GM04503 (cell line): ENCODE measurements at places on chromosomes 7 and 10.

- no peak for DNase-seq
These were observed 168.2 kb downstream of the DPY19L1 start for GRCh38 chr7:34869057-34869456.

DNA sequence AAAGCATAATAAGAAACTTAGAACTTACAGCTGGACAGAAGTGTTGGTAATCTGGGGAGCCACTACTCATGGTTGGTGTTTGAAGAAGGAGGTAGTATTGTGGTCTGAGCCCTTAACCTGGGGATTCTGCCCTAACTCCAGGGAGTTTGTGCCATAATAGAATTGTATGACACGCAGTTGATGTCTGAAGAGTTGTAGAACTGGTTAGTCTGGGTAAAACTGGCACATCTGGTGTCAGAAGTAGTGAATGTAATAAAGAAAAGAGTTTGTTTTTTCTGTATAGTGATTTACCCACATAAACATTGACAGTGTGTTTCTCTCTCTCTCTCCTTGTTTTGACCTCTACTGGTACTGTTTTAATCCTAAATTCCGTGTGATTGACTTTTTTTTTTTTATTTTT, 448.1 kb upstream of the SEMA3D start:
- DNase-seq = no peak

DNA sequence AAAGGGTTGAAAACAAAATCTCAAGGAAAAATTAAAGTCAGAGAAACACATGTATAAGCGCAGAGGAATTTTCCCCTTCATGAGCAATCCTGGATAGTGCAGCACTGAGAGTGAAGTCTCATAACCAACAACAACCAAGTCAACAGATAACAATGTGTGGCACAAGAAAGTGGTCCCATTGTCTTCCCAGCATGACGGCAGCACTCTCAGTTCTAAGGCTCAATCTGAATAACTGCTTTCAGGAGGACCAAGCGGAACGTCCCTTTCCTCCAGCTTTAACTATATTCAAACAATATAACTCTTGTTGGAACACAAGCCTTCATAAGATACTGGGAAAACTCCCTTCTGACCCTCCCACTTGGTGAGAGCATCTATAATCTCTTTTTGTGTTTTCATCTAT, 137.9 kb downstream of the RAPGEF5 start:
- no peak for DNase-seq

- DNase-seq = no peak
These were observed 181.4 kb downstream of the ARID5B start for GRCh38 chr10:62082729-62083411.

DNA sequence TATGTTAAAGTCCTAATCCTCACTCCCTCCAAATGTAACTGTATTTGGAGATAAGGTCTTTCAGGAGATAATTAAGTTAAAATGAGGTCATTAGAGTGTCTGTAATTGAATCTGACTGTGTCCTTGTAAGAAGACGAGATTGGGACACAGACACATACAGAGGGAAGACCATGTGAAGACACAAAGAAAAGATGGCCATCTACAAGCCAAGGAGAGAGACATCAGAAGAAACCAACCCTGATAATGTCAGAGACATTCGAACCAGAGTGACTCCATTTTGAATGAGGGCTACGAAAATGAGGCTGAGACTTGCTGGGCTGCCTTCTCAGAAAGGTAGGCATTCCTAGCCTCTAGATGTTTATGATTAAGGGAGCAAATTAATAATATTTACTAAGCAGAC, 542 bp upstream of the SAMD9L start:
- DNase-seq = no peak

- DNase-seq = no peak
These were observed 219.5 kb upstream of the CSTF2T start for GRCh38 chr10:51918884-51919325.

DNA sequence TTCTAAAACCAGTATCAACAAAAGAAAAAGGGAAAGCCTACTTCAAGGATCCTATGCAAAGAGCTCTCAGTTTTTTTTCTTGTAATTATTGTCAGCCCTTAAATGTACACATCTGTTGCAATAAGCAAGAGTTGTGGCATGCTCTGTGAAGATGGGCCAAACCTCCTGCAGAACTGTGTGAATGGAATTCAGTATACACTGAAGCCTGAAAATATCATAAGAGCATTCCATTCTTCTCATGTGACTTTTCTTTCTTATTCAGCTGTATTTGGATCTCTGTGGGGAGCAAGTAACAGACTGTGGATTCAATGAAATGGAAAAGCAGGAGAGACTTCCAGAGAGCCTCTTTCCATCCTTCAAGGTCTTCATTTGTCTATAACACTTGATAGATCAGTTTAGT, 130.7 kb downstream of the SAMD9 start:
- DNase-seq = no peak

DNA sequence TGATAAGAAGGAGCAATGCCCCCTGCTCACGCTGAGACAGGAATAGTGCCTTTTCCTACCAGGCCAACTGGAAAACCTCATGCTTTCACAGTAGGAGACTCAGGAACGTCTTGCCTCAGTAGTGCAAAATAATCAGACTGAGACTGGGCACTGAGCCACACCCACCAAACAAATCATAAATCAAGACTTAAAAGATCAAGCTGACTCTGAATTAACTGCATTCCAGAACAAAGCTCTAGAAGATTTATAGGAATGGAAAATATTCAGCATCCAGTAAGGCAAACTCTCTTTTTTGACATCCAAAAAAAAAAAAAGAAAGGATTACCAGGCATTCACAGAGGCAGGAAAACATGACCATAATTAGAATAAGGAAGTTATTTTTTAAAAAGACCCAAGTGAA, 30.5 kb upstream of the SLC18A3 start:
- DNase-seq = no peak

GRCh38 chr7:157500171-157500960, 163.6 kb downstream of the DNAJB6 start:
- no peak for DNase-seq

DNA sequence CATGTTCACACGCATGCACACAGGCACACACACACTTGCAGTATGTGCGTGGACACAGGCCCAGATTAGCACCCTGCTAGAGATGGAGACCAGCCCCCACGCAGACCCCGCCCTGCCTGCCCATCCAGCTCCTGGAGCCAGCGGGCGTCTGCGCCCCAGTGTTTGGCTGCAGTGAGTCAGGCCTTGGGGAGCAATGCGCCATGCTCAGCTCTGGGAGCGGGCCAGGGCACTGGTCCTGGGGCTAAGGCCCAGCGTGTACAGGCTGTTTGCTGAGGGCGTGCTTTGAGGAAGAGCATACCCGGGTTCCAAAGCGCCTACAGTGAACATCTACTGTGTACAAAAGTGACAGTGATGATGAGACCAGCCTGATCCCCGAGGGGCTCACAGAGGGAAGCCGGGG, 16.0 kb upstream of the ELFN1 start:
- DNase-seq = no peak

- no peak for DNase-seq
These were observed 70.6 kb downstream of the NPS start for GRCh38 chr10:127619546-127620325.

- DNase-seq = no peak
These were observed 442.1 kb upstream of the C7orf33 start for GRCh38 chr7:148148456-148148855.

GRCh38 chr10:48523212-48523819, 81.6 kb downstream of the ARHGAP22 start:
- DNase-seq = peak; percentile 68

GRCh38 chr7:96304573-96304972, 17.3 kb downstream of the SLC25A13 start:
- no peak for DNase-seq

DNA sequence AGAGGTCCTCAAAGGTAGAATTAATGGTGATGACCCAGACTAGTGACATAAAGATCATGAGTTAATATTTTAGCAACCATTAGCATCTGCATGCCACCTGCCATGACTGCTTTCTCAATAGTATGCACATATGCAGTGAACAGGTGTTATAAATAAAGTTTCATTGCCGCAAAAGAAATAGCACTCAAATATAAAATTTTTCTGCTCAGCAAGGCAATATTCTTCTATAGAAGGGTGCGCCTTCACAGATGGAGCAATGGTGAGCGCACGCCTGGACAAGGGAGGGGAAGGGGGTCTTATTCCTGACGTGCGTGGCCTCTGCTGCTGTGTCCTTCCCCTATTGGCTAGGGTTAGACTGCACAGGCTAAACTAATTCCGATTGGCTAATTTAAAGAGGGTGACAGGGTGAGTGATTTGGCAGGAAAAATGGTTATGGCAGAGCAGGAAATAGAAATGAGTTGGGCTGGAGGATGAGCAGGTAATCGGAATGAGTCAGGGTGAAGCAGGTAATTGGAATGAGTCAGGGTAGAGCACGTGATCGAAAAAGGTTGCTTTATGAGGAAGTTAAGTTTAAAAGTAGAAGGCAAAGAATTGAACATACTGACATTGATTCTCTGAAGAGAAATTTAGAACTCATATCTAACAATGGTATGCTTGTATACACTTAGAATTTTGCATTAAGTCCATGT, 24.7 kb upstream of the TRIM24 start:
- no peak for DNase-seq

DNA sequence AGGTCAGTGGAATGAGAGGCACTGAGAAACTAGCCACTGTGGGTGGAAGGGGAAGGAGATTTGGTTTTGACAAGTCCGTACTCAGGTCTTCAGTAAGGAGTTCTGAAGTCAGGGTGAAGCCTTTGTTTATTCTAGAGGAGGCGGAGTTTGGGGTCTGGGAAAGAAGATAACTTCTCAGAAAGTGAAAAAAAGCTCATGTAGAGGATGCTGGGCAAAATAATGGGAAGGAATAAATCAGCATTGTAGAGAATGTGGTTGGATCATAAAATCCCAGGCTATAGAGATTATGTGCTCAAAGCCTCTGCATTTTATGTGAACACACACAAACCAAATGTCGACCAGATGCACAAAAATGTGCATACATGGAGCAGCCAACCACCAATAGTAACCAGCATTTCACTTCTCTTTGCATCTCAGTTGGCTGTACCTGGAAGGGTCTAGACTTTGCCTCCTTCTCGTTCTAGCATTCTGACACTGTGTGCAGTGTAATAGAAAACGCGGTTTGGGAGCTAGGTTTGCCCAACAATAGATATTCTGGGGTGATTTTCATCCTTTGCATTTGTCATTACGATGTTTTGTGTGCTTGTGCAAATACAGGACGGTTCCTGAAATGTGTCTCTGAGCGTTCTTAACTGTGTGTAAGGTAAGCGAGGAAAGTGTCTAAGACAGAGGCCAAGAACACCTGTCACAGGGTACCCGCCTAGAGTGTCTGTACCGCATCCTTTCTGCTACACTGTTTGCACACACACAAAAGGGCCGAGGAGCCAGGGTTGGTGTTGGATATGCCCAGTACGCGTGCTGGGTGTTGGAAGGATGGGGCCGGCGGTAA, 603 bp upstream of the HECW1 start:
- no peak for DNase-seq

- no peak for DNase-seq
These were observed 6.2 kb downstream of the CFAP58 start for GRCh38 chr10:104359811-104360210.

GRCh38 chr10:30911303-30911863, 120.3 kb downstream of the ZNF438 start:
- no peak for DNase-seq

DNA sequence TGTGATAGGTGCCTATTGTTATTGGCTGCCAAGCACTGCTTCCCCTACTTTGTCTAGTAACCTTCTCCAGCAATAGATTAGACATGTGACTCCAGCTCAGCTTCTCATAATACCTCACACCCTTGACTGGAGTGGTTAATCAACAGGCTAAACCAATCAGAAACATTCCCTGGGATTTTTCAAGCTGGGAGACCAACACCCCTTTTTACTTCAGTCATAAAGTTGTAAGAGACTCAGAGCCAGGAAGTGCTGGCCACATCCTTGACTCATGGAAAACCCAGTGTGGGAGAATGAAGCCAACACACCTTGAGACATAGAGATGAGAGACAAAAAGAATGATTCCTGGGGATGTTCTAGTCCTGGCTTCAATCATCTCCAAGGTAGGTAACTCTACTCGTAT, 62.6 kb upstream of the HECTD2 start:
- no peak for DNase-seq

DNA sequence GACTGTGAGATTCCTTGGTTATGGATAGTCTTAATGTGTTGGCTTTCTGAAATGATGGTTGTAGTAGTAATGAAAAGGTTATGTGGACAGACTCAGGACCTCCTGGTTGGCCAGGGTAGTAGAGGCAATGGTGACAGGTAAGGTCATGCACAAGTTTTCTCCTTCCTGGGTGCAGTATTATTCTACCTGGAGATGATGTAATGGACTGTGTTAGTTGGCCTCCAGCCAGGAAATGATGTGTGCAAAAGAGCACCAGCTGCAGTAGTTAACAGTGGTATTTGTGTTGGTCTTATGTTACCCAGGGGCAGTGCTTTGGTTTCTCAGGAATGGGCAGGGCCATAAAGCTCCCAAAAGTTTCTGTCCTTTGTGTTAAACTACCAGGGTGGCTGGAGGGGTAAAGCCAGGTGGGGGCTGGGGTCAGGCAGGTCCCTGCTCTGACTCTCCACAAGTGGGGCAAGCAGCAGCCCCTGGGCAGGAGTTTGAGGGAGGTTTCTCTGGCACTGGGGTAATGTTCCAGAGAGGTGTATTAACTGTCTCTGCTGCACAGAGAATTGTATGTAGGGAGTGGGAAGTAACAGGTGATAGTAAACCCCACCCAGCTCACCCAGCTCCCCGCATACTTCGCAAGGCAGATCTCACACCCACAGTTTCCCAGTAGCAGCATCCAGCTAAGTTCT, 36.3 kb downstream of the GPR22 start:
- no peak for DNase-seq

GRCh38 chr7:16933296-16934279, 51.8 kb upstream of the AGR3 start:
- DNase-seq = no peak

DNA sequence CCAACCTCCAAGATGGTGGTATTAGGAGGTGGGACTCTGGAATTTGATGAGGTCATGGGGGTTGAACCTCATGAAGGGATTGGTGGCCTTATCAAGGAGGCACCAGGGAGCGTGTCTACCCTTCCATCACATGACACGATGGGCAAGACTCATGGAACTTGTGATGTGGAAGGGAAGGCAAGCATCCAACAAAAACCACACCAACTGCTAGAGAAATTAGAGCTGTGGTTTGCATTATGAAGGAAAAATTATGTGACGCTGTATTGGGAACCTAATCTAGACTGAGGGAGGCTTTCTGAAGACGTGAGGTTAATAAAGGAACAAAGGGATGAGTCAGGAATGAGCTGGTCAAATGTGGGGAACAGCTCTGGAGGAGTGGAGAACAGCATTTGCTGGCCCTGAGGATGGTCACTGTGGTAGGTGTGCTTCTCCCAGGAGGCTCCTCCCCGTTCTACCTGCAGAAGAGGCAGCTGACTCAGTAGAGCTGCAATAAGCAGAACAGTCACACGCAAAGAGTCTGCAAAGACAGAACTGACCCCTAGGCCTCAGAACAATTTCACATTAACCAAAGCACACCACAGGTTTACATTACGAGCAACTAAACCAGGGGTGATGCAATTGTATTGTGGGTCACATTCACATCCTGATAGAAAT, 236.6 kb upstream of the GRB10 start:
- DNase-seq = peak; percentile 42

DNA sequence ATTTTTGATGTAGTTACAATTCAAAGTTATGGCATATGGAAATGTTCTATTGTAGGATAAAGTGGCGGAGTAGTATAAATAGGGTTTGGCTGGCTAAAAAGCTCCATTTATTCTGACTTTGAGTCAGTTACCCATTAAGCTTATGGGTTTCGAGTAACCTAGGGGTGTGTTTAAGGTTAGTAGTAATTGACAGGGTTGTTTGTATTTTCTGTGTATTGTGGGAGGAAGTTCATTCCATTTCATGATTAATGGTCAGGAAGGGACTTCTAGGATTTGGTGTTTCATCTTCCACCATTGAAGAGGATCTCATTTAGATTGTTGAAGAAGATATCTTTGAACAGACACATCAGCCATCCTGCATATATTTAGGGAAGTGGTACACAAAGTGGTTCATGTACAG, 75.0 kb downstream of the BICC1 start:
- DNase-seq = no peak
